ENCODE measurements at places on chromosomes 6 and 20. TPM values are rescaled to one million over a fixed set of nuclear protein-coding genes. Genes with fewer than 3 reads are reported as not detected.

- no peak for DNase-seq
- no peak overlapping the region for H3K27ac ChIP-seq
- peaks cover 19% of the 10 kb centered on the region for H3K27me3 ChIP-seq
- no peak overlapping the region for H3K4me3 ChIP-seq
These were observed 21.7 kb downstream of the MDFI start for GRCh38 chr6:41659935-41660334.

DNA sequence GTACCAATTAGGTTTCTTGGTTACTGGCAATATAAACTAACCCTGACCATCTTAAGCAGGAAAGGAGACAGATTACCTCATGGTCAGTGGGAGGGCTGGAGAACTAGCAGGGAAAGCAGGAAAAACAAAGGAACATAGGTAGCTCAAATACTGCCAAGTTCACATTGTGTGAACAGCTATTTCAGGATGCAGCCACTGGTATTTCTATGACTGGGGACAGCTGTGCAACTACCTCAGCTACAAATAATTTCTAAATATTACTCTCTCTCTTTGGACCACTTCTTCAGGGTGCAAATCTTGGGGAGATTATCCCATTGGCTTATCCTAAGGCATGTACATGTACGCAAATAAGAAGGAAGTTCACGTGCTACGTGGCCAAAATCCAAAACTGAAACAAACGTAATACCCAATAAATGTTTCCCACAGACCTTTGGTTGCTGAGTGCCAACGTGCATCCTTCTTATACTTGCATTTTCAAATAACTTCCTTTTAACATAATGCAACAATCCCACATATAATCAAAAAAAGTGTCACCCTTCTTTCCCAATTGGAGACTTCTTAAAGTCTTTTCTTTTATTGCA is 180.9 kb downstream of the PHF3 start:
- no peak overlapping the region for H3K4me3 ChIP-seq
- DNase-seq = no peak
- no peaks in the 10 kb centered on the region for H3K4me1 ChIP-seq
- no peak overlapping the region for H3K27ac ChIP-seq
- no peaks in the 10 kb centered on the region for H3K36me3 ChIP-seq

- no peak overlapping the region for H3K27ac ChIP-seq
- H3K27me3 ChIP-seq = no peaks in the 10 kb centered on the region
- no peak overlapping the region for H3K4me3 ChIP-seq
- H3K36me3 ChIP-seq = no peaks in the 10 kb centered on the region
These were observed 56.0 kb downstream of the OTOR start for GRCh38 chr20:16803965-16804792.

RIPOR3 gene
- polyA plus RNA-seq = 5.9 TPM

DNA sequence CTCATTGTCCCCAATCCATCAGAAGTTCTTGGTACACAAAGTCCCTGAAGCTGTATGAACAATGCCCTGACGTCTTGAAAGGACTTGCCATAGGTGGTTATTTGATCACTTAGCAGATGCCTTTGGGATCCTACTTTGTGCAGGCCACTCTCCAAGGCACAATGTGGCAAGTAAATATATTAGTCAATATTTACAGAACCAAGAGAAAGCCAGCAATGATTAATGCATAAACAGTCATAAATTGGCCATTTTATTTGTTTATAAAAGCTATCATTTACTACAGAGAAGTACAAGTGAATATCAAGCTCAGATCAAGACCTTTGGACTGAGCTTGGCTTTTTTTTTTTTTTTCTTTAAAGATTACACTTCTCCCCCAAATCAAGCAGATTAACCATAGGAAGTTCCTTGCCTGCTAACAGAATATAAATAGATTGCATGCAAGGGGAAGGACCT is 161.8 kb downstream of the MTHFD1L start:
- no peaks in the 10 kb centered on the region for H3K4me1 ChIP-seq
- H3K4me3 ChIP-seq = no peak overlapping the region
- no peaks in the 10 kb centered on the region for H3K27me3 ChIP-seq
- H3K36me3 ChIP-seq = no peaks in the 10 kb centered on the region
- no peak for DNase-seq
